Stimulated activated CD8-positive, alpha-beta memory T cell treated with anti-CD3 and anti-CD28 coated beads, Interleukin-15, amount 100 ng/mL, for 48 hours (primary cell): ENCODE measurements at places on chromosomes 11 and 22.

DNA sequence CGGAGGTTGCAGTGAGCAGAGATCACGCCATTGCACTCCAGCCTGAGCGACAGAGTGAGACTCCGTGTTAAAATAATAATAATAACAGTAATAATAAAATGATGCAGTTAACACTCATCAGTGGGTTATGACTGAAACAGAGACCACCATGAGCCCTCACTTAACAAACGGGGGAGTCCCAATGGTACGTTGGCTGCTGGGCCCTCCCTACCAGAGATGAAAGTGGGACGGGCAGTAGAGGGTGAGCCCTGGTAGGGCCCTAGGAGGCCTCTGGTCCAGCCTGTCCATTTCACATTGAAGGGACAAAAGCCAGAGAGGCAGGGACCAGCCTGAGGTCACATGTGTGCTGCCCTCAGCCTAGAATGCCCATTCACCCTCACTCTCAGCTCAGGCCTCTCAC lies 13.7 kb upstream of the KIAA0930 start:
- DNase-seq: no peak

DNA sequence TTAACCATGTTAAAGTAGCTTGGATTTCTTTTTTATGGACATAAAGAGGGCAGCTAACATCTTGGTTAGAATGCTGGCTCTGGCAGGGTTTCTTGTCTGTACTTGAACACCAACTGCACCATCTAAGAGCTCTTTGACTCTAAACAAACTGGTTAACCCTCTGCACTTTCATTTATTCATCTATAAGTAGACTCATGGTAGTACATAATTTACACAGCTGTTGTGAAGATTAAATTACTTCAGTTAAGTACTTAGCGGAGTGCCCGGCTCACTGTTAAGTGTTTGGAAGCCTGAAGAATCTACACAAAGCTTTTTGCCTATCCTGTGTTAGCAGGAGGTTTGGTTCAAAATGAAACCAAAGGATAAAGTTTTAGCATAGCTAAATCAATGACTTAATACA lies 846.2 kb upstream of the API5 start:
- no peak for DNase-seq

- DNase-seq: no peak
Observed at GRCh38 chr11:33110083-33110482, 51.2 kb downstream of the CSTF3 start.

- no peak for DNase-seq
Observed at GRCh38 chr22:47786650-47787290, 1024.3 kb downstream of the TBC1D22A start.

GRCh38 chr11:126817096-126817495 lies 183.5 kb downstream of the KIRREL3 start:
- DNase-seq: no peak

DNA sequence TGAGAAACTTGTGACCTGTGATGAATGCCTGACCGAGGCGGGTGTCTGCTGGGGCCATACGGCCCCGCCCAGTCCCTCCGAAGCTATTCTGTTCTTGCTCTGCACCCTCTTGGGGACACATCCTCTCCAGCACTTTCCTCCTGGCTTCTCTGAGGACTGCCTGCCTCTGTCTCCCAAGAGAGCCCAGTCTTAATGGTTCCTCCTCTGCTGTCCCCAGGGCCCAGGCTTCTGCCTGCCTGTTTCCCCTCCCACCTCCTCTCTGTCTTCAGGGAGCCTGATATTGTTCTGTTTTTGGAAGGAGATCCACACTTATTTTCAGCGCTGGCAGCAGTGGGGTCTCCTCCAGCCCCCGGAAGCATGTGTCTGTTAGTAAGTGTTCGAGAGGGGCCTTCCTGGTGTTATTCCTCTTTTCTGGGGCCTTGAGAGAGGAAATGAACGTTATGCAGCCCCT lies 18.7 kb downstream of the SYNGR1 start:
- DNase-seq: no peak

DNA sequence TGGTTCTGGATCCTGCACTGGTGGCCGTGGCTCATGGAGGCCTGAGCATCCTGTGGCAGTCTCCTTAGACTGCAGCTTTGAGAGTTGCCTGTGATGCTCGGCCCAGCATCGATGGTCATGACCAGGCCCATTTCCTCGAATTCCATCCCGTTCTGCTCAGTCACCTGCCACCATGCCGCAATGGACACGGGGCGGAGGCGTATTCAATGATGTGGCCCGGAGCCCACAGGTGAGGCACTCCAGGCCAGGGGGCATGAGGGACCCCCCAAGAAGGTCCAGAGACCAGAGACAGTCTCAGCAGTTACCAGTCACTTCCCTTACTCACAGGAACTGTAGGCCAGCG lies 53.6 kb downstream of the SHANK2 start:
- no peak for DNase-seq

DNA sequence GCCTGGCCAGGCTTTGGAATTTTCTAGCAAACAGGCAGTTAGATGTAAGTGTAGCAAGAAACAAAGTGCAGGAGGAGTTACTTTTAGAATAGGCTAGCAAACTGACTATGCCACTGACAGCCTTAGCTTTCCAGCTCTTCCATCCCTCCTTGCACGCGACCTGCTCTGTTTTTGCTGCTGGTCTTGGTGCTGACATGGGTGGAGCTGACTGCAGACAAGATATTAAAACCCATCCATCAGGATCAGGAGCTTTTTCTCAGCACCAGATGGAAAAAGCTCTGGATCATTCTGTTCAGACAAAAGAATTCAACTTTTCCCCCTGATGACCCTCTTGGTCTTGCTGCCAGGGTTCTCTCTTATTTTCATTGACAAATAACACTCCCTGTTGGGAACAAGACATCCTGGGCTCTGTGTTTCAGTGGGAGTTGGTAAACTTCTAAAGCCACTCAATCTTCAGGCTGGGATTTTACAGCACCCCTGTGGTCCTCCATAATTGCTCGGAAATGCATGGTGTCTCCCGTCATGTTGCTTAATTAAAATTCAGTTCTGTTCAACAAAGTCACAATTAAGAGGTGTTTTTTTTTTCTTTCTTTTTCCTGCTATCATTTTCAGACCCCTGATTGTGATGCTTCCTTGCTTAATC lies 240.0 kb upstream of the LARGE1 start:
- DNase-seq: no peak

- no peak for DNase-seq
Observed at GRCh38 chr11:118223992-118224391, 819 bp downstream of the JAML start.

GRCh38 chr11:37721485-37721884 lies 1123.4 kb upstream of the RAG2 start:
- DNase-seq: no peak

DNA sequence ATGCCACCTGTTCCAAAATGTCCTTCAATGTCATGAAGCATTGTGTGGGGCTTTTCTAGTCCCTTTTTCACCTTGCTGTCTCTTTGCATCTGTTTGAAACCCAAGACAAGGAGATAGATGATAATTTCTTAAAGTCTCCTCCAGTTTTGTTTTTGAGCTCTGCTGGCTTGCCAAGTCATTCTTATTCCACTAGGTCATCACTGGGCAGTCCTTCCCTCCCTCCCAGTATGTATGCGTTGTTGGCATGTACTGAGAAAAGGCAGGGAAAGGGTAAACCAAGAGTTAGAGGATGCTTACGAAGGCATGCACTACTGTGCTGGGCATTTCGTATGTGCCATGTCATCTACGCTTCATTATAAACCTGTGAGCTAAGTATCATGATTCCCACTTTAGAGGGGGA lies 78.6 kb downstream of the PARVA start:
- no peak for DNase-seq

DNA sequence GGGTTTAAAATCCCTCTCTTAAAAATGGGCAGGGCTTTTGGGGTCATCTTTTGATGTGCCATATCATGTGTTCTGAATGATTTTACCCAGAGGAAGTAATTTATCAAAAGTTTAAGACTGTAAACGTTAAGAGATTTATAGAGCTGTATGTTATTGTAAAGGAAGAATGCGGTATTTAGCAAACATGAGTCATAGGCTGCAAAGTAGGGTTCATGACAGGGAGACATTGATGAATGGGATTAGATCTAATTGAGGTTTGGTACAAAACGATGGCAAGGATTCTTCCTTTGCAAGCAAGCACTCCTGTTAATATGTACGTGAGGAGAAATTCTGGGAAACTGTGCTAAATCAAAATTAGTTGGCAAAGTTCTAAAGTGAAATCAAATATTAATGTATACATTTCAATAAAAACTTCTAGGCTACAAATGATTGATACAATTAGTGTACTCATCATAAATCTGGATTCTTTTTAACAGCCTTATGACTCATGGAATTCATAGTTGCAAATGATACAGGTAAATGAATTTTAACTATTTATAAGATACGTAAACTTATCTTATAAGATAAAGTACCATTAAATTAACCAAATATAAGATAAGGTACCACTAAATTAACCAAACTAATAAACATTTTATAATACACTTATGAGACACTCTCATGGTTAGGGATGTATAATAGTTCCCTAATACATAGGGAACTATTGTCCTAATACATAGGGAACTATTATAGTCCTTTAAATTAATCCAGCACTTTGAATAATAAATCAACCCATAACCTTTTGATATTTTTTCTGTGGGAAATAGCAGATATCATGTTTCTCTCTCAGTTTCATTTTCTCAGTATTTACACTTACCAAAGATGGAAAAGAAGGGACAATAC lies 58.4 kb downstream of the KIF18A start:
- DNase-seq: no peak

- DNase-seq: no peak
Observed at GRCh38 chr11:75795276-75796090, 19.5 kb upstream of the UVRAG start.

- no peak for DNase-seq
Observed at GRCh38 chr11:43021466-43021865, 290.3 kb upstream of the API5 start.

DNA sequence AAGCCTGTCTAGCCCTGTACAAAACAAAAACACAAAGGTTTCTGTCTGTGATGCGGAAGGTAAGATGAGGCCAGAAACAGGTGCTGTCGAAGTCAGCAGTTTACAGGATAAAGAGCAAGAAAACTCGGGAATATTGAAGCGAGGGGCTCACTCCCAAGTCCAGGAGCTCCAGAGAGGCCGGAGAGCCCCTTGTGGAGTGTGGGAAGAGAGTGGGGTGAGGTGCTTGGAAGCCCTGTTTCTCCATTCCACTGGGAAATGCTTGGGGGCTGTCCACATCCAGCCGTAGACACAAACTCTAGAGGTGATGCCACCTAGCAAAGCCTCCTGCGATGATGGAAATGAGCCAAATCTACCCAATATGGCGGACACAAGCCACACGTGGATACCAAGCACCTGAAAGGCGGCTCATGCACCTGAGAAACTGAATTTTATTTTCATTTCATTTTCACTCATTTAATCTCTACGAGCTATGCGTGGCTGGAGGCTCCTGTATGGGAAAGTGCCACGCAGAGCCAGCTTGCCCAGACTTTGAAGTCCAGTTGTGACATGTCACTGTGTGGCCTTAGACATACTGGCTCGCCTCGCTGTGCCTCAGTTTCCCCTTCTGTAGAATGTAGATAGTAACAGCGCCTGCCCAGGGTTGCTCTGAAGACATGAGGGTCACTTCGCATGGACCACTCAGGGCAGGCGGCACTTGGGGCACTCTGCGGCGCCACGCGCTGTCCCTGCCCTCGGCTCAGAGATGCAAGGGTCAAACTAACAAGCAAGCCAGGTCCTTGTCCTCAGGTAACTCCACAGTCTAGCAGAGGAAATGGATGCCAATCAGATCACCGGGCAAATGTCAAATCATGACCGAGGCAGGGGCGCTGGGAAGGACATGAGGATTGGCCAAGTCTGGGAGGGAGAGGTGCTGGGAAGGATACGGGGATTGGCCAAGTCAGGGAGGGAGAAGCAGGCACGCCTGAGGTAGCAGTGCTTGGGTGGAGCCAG lies 684.7 kb downstream of the TBC1D22A start:
- DNase-seq: no peak

DNA sequence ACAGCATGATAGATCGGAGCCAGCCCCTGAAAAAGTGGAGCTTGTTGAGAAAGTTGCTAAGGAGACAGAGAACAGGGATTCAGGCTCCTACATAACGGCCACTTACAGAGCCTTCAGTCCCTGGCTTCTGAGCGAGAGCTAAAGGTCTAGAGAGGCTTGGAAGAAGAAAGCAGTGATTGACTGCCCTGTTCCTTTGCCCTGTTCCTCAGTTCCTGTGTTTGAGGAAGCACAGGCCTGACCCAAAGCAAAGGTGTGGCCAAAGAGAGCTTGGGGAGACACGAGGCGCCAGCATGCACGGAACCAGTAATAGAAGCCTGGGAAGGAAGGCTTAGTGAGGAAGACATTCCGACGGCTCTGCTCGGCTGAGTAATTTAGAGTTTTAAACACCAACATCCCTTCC lies 74.1 kb upstream of the CSNK2A3 start:
- DNase-seq: no peak

GRCh38 chr11:19382131-19382611 lies 141.4 kb upstream of the E2F8 start:
- no peak for DNase-seq

DNA sequence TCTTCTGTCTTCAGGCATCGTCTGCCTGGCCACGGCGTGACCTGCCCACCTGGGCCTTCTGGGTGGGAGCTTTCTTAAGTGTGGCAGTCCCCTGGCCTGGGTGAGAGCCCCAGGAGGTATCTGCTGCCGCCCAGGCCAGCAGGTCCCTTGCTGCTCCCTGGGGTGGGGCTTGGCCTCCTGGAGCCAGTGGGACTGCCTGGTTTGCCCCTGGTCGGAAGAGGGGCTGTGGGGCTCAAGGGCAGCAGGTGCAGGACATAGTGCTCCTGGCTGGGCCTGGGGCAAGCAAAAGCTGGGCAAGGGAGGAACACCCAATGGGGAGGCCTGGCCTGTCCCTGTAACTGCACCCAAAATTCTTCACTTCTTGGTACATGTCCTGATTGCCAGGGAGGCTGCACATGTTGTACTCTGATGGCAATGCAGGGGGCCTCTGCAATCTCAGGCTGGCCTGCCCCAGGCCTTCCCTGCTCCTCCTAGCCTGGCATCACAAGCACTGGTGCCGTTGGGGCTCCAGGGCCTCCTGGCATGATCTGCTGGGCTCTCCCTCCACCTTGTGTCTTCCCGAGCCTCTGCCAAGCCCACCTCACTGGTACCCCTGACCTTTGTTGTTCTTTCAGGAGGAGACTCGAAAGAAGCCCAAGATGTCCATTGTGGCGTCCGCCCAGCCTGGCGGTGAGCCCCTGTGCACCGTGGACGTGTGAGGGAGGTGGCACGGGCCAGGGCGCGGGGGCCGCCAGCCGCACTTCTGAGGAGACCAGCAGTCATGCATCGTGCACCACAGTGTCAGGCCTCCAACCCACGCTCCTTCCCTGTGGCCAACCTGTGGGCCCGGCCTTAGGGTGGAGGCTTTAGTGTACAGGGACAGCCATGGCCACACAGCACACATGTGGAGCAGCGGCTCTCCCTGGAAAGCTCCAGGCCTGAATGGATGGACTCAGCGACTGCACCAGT lies 6.2 kb upstream of the RANBP1 start:
- no peak for DNase-seq

- no peak for DNase-seq
Observed at GRCh38 chr22:44298406-44299091, 14.2 kb downstream of the SHISAL1 start.

- DNase-seq: no peak
Observed at GRCh38 chr22:25641650-25642049, 77.2 kb downstream of the GRK3 start.

DNA sequence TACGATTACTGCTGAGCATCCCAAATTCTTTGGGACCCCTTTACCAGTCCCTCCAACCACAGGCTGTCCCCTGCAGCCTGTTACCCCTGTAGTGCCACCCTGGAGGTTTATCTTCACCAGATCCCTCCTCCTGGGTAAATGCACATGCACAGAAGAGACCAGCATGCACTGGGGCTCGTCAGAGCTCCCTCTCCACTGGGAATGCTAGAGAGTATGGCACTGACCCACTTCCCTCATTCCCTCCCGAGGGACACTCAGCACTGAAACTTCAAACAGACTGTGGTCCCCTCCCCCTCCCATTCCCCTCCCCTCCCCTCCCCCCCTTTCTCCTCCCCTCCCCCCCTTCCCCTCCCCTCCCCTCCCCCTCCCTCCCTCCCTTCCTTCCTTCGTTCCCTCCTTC lies 49.1 kb downstream of the C11orf91 start:
- no peak for DNase-seq
